ENCODE measurements at places on chromosomes 6 and 20.

- no peak for DNase-seq
Measured at GRCh38 chr20:57553376-57554018, 7.4 kb upstream of the PCK1 start.

- no peak for DNase-seq
Measured at GRCh38 chr6:104527311-104527710, 332.4 kb downstream of the HACE1 start.

DNA sequence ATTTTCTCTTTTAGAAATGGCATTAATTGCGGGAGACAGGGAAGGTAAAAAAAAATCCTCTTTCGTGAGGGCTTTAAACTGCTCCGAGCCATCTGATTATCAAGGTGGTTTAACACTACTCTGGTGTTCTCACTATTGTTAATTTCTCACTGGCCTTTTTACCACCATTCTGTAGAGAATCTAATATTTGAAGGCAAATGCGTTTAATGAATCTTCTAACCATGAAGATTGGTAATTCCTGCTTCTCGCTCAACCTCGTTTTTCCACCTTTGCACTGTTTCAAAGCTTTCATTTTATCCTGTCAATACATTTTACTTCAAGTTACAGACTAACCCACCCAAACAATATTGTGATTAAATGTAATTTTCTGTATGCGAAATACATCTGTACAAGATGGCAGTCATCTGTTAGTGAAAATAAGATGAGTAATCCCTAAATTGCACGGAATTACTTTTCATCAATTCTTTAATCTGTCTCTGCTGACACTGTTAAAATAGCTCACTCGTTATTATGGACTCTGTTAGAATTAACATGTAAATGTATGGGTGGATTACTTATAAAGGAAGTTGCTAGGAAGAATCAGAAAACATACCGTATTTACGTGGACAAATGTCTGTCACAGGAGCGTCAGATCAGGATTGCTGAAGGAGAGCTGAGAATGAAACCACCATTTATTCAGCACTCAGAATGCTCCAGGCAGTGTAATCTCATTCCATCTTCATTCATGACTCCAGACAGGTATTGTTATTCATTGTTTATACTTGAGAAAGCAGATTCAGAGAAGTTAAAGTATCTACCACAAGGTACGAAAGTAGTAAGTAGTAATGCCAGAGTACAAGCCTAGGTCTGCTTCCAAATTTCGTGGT, 1.1 kb upstream of the LCA5 start:
- DNase-seq: peak; percentile 27

DNA sequence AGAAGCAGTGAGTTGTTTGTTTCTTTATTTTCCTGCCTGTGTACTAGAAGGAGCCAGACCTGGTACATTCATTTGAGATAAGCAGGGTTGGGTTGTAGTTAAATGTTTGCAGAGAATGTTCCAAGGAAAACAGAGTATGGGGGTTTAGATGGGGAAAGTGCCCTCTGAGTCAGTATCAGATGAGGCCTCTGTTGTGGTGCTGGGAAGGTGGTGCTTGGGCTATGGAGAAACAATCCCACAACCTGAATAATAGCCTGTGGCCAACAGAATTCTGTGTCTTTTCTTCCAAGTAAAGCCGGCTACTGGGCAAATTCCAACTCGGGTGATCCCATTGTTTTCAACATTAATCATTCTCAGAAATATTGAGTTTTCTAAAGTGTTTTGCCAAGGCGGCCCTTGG, 109.3 kb downstream of the RNF144B start:
- peak; percentile 50 for DNase-seq

DNA sequence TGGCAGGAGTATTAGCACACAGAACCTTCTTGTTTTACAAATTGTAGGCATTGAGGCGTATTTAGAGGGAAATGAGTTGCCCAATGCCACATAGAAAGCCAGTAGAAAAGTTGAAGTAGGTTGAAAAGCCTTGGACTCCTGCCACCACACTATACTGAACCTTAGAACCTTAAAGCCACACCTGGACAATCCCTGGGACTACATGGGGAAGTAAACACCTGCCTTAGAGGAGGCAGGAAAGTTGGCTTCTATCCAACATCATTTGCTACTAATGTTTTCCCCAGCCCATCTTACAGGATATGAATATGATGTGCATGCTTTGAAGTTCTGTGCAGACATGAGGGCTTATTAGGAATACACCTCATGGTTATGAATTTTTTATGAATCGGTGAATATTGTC, 5.3 kb upstream of the EPPIN start:
- no peak for DNase-seq

- DNase-seq: no peak
Measured at GRCh38 chr6:29710281-29710941, 12.8 kb upstream of the HLA-F start.

- DNase-seq: peak; percentile 54
Measured at GRCh38 chr6:138509371-138509770, 10.1 kb upstream of the NHSL1 start.

DNA sequence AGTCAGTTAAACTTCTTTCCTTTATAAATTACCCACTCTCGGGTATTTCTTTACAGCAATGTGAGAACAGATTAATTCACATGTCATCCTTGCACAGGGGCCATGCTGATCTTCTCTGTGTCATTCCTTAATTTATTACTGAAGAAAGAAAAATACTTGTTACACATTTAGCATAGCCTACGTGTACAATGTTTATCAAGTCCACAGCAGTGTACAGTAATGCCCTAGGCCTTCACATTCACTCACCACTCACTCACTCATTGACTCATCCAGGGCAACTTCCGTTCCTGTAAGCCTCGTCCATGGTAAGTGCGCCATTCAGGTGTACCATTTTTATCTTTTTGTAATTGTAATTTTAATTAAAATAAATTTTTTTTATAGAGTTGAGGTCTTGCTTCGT, 73.6 kb downstream of the RSPH3 start:
- peak; percentile 28 for DNase-seq

DNA sequence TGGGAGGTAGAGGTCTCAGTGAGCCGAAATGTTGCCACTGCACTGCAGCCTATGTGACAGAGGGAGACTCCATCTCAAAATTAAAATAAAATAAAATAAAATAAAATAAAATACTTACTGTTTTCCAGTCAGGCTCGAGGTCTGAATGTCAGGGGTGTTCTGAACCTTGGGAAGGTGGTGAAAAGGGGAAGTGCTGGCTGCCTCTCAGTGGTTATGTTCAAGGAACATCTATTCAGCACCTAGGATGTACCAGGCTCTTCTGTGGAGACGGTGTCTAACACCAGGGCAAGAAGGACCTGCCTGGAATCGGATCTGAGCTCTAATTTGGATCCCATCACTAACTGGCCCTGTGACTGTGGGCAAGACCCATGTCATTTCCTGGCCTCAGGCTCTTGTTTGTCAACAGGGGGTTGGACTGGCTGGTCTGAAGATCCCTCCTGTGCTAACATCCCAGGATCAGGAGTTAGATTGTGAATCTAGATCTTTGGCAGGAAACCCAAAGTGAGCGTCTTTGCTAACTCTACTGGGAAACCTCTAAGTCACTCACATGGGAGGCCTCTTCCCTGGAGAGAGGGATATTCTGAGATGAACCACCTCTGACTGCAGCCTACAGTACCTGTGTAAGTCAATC, 63.4 kb upstream of the SIRPG start:
- DNase-seq: no peak

DNA sequence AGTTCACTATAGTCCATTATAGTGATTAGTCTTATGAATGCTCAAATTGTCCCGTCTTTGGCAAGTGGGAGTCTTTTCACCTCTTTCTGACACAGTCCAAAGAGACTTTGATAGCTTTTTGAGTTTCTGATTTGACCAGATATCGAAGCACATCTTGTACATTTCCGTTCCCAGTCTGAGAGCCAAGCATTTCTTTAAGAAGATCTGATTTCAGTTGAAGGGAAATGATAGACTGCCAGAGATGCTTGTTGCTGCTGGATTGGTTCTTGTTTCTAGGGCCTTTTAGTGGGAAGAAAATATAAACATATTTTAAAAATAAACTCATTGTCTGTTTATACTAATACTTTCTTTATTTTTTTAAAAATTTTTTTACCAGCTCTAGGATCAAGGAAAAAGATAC, 54.1 kb upstream of the IER3 start:
- DNase-seq: no peak

GRCh38 chr6:162090734-162091133, 636.8 kb downstream of the PRKN start:
- peak; percentile 31 for DNase-seq

GRCh38 chr6:43306086-43306485, 2.5 kb downstream of the CRIP3 start:
- no peak for DNase-seq

DNA sequence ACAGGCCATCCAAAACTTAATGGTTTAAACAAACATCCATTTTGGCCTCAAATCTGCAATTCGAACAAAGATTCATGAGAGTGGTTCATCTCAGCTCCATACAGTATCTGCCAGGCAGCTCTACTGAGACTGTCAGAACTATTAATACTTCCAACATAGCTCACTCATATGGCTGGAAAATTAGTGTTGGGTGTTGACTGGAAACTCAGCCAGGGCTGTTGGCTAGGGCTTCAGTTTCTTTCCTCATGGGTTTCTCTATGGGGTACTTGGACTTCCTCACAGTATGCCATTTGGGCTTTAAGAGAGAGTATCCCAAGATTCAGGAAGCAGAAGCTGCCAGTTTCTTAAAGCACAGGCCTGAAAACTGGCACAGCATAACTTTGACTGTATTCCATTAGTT, 240.3 kb downstream of the TPBG start:
- DNase-seq: peak; percentile 48

DNA sequence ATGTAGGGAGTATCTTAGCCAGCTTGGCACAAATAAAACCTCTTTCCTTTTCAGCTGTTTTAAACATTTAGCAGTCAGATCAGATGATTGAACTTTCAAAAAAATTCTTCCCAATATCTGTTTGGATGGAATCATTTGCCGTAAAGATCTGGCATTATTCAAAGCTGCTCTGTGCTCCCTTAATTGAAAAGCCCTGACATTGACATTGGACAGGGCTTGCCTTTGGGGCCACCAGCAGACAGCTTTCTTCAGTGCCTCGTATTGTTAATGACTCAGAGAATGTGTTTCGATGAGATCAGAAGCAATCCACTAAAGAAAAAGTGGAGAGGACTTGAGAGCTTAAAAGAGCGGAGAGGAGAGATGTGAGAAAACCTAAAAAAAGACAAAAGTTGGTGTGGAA, 343.5 kb downstream of the NRN1 start:
- DNase-seq: peak; percentile 31

DNA sequence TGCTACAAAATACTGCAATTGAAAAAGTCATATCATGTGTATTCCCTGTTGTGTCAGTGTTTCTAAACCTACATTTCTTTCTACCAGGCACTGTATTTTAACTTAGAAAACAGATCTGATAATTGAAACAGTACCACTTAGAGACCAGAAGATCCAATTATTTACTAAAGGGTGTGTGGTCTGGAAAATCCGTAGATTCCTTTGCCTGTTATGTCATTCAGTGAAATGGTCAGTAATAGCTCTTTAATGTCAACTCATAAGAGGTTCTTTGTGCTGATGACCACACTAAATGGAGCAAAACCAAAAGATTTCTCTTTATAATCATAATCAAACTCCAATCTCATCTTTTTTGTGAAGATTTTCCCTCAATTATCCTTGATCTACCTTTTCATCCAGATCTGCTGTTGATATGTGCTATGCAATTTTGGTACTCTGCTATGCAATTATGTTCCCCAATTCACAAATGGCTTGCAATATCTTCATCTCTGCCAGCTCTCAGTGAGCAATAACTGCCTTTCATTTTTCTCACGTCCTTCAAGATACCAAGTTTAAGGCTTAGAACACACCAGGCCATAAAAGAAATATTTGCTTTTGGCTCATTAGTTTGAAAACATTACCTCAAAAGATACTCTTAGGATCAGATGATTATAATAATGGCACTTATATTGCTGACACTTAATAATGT, 165.5 kb downstream of the MOXD1 start:
- no peak for DNase-seq

DNA sequence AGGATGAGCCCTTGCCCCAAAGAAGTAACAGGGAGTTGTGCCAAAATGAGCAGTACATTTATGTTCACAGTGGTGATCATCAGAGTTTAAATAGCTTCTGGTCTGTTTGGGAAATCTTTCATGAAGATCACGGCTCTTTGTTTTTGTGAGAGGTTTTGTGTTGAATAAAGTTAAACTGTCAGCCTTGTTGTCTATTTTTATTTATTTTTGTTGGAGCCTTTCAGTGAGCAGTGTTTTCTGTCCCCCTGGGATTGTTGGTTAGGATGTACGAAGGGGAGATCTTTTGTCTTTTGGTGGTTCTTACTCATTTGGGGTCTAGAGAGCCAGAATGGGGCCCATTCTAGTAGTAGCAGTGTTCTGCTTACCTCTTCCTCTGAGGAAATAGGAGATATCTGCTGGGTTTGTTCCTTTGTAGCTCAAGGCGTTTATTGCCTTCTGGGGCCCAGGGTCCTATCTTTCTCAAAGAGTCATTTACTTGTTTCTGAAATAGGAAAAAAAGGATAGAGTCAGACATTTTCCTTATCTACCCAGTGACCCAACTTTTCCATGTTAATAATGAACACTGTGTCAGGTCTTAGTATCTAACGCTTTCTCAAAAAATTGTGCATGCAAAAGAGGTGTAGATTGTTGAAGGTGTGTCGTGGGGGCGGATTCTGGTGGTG, 157.4 kb downstream of the JARID2 start:
- DNase-seq: no peak

DNA sequence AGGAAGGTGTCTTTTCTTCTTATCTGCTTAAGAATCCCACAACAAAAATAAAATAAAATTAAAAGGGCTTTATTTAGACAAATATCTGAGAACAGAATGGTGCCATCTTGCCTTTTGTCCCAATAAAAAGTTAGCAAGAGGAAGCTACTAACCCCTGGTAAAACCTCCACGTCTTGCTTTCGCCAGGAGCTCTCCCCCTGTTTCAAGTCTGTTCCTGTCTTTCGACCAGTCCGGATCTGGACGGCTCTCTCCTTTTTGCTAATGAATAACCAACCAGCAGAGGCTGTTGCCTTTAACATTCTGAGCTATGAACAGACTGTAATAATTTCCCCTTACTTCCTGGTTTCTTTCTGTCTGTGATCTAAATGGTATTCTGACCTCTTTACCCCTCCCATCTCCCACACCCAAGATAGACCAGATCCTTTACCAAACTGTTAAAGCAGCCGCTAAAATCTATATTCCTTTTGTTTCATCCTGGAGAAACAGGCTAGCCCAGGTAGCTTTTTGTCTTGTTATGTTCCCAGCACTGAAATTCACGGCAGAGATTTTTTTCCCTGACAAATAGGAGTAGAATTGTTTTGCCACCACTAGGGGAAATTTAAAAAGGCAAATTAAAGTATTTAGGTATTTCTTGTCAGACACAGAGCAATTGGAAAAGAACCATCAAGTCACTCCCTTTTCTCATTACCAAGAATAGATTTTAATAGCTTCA, at the start of gene FRK:
FRK (minus strand) TSS at position 320 of the 712 bp plus-strand sequence. CDS start 580 bp downstream, outside the sequence.
- DNase-seq: peak; percentile 69

- DNase-seq: no peak
Measured at GRCh38 chr20:44800391-44801046, 9.8 kb downstream of the RIMS4 start.

GRCh38 chr6:30044630-30045029, 16.4 kb upstream of the POLR1H start:
- peak; percentile 68 for DNase-seq

- DNase-seq: no peak
Measured at GRCh38 chr6:143695130-143695968, 17.6 kb downstream of the PHACTR2 start.
